ENCODE measurements at places on chromosomes 2 and 18.

DNA sequence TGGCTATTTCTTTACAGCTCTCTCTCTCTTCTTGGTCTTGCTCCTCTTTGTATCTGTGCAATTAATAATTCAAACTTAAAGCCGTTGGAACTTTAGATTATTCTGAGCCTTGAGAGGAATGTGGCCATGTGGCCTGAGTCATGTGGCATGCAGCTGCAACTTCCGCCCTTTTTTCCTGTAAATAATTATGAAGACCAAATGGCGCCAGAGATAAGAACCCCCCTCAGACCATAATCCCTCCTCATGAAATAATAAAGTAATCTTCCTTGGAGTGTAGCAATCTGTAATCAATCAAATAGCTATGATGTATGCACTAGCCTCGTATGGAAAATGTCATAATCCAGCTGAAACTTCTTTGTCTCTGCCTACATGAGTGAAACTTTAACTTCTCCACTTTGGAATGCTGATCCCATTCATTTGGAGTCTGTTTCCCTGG lies 13.5 kb upstream of the TWSG1 start:
- no peak for DNase-seq

DNA sequence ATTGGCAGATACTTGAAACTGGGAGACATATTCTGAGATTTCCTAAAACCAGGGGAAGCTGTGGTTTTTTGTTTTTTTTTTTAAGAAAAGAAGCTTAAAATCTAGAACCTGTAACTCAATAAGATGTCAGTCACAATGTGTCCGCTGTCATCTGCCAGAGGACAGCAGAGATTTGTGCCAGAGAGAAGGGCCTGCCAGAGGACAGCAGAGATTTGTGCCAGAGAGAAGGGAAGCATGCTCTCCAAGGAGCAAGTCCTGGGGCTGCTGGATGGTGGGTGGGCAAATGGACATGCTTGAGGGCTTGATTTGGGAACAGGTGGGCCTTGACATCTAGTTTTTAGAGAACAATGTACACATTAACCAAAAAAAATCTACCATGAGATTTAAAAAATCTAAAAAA lies 77.9 kb downstream of the CCDC93 start:
- no peak for DNase-seq

DNA sequence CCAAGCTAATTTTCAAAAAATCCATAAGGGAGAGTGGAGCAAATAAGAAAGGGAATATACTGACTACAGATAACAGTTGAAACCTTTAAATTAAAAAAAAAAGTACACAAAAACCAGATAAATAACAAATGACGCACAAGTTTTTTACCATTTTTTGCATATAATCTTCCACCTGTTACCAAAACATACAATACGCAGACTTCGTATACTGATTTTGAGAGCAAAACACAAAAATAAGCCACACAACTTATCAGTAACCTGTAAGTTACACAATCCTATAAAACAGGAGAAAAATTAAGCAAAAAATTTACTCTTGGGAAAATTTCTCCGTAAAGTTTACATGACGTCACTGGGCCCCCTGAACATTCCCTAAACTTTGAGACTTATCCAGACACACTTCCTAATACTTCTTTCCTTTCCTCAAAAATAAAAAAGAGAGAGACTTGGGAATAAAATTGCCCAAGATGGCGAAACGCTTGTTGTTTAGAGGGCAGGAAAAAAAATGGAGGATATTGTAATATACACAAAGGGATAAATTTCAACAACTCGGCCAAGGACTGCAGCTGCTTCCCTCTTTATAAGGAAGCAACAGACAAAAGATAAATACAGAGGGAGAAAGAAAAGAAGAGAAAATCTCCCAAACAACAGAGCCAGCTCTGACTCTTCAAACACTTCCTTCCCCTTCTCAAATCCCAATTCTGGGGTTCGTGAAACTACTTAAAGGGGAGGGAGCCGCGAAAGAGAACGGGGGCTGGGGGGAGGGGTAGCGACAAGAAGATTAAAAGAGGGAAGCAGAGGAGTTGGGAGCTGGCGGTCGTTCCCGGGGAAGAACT lies 1.6 kb downstream of the BAZ2B start:
- DNase-seq: no peak

DNA sequence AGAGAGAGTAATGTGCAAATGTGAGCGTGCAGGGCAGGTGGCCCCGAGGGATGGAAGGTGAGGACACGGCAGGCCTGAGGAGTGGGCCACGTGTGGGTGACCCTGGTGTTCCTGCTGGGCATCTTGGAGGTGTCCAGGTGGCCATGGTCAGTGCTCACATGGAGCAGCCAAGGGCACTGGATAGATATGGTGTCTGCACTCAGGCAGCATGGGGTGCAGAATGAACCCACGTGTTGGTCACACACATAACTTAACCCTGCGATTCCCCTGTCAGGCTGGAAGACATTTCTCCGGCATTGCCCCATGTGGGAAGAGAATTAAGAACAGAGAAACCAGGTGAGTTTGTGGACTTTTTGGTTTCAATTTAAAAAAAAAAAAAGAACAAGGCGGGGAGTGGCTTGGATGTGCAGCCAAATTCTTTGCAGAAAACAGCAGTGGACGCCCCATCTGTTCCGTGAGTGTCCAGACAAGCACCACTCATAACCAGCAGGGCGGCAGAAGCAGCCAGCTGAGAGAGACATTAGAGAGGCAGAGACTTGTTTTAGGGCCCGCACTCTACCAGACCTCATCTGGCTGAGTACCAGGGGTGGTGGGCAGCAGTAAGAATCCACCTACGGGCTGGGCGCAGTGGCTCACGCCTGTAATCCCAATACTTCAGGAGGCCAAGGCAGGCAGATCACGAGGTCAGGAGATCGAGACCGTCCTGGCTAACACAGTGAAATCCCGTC lies 249.8 kb downstream of the ACKR3 start:
- DNase-seq: no peak

DNA sequence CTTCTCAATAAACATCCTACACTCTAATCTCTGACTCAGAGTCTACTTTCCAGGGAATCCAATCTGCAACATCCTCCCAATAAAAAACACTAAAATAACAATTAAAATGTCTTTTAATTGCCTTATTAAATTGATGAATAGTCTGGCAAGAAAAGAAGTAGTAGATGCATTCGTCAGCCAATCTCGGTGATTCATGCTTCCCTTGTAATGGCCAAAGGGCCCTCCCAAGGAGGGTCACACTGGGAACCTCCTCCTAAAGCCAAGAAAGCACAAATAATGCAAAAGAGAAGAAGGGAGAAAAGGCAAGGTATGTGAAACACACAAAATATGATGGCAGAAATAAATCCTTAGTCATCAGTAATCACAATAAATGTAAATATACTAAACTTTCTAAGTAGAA lies 16.8 kb downstream of the ST8SIA5 start:
- no peak for DNase-seq
